ENCODE measurements at places on chromosomes 1 and 21.

- DNase-seq: peak; percentile 32
Observed at GRCh38 chr1:207797229-207797973, 45.5 kb downstream of the CD46 start.

DNA sequence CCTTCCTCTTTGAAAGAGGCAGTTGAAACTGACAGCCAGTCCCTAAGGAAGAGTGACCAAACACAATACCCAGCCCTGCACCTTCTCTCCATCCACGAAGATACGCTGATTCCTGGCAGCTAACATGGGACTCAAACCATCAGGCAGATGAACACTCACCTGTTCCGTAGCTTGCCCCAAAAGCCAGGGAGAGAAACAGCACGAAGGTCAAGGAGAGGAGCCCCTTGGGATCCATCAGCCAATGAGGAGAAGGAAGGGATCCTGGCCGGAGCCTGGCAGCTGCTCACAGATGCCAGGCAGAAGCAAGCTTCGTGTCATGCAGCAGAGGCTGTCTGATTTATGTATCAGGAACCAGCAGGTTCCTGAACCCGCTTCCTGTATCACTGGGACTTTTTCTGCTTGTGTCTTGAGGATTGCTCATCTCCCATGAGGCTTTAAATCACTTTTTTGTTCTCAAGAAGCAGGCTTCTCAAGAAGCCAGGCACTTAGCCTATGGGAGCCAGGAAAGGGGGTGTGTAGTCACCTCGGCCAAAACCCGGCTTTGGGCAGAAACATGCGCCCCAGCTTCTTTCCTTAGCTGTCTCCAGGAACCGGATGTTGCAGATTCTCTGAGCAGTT, at the start of gene SLAMF1:
Gene SLAMF1 (minus strand): TSS at position 334 of the 618 bp plus-strand sequence. CDS start 99 bp downstream, at position 235.
- DNase-seq: no peak

DNA sequence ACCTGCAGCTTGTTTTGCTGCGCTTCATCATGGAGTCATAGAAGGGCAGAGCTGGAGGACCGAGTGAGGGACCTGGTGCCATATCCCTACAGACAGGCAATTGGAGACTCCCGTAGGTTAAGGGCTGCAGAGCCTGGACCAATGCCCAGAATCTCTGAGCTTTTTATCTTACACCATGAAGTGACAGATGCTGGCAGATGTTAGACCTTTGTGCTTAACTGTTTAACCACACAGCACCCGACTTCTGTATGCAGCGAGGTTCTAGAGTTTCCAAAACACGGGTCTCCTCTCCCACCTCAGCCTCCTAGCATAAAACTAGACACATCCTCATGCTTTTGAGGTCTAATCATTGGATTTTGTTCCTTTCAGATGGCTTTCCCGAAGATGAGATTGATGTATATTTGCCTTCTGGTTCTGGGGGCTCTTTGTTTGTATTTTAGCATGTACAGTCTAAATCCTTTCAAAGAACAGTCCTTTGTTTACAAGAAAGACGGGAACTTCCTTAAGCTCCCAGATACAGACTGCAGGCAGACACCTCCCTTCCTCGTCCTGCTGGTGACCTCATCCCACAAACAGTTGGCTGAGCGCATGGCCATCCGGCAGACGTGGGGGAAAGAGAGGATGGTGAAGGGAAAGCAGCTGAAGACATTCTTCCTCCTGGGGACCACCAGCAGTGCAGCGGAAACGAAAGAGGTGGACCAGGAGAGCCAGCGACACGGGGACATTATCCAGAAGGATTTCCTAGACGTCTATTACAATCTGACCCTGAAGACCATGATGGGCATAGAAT, 47.6 kb downstream of the B3GALT5 start:
- no peak for DNase-seq

- DNase-seq: no peak
Observed at GRCh38 chr1:46691997-46692790, 20.5 kb downstream of the TEX38 start.

DNA sequence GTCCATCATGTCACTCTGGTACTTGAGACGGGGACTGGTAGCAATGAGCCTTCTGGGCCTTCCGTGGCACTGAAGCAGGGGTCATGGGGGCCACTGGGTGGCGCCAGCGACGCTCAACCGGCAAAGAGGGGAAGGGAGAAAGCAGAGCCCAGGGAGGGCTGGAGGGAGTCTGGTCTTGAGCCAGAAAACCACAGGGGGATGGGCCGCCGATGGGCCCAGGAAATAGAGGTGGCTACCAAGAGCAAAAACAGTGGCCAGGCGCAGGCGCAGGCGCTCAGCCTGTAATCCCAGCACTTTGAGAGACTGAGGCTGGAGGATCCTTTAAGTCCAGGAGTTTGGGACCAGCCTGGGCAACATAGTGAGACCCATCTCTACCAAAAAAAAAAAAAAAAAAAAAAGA, 21.8 kb downstream of the EXOC8 start:
- no peak for DNase-seq

GRCh38 chr21:29834617-29835016, 105.2 kb downstream of the GRIK1 start:
- no peak for DNase-seq

DNA sequence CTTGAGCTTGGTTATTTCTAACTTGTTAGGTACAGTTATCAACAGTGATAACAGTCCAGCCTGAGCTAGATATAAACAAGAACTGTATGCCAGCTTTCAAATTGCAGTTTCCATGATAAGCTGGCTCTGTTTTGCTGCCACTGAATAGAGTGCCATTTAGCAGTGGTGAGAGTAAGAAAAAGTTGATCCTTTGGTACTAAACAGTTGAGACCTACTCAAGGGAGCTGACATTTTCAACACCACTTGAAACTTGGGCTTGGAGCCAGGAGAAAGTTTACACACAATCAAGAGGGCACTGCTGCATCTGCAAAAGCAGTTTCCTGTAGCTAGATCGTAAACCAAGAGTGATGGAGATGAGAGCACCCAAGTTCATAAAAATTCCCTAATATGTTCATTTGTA, 131.3 kb downstream of the RGS7 start:
- no peak for DNase-seq

DNA sequence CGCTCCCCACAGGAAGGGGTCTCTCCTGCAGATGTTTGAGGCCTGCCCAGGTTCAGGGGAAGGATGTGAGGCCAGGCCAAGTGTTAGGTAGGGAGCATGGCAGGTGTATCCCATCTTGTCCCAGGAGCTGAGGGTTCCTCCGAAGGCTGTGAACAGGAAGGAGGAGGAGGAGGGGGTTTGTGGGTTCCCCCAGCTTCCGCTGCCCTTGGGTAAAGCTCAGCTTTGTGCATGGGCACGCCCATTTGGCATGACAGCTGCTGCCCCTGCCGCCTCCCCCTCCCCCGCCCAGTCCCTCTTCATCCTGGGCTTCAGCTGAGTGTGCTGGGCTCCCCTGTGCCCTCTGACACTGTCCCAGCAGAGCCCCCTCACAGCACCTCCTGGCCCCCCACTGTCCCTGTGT, 25.5 kb downstream of the TNFRSF8 start:
- peak; percentile 24 for DNase-seq

DNA sequence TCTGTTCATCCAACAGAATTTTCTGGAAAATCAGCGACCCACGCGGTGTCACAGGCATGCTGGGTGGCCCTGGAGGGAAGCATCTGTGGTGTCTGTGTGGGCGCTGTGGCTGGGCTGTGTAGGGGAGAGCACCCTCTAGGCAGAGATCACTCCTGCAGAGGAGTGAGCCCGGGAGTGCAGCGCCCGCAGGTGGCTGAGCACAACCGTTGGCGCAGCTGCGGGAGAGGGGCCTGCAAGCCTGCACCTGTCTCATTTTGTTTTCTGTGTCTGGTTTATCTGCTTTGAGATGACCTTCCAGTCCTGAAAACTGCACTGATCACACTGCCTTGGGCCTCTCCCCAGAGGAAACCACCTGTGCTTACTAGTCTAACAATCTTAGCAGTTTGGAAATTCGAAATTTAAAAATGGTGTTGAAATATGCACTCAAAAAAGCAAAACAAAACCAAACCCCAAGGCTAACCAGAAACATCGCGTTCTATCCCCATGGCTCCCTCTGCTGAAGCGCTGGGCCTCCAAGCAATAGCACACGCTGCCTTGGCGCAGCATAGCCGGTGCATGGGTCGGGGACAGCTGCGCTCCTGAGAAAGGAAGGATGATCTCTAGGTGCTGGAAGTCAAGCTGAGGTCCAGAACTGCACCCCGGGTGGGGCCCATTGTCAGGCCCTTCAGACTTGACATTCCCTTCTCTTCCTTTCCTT, 4.8 kb downstream of the FAM3B start:
- no peak for DNase-seq

DNA sequence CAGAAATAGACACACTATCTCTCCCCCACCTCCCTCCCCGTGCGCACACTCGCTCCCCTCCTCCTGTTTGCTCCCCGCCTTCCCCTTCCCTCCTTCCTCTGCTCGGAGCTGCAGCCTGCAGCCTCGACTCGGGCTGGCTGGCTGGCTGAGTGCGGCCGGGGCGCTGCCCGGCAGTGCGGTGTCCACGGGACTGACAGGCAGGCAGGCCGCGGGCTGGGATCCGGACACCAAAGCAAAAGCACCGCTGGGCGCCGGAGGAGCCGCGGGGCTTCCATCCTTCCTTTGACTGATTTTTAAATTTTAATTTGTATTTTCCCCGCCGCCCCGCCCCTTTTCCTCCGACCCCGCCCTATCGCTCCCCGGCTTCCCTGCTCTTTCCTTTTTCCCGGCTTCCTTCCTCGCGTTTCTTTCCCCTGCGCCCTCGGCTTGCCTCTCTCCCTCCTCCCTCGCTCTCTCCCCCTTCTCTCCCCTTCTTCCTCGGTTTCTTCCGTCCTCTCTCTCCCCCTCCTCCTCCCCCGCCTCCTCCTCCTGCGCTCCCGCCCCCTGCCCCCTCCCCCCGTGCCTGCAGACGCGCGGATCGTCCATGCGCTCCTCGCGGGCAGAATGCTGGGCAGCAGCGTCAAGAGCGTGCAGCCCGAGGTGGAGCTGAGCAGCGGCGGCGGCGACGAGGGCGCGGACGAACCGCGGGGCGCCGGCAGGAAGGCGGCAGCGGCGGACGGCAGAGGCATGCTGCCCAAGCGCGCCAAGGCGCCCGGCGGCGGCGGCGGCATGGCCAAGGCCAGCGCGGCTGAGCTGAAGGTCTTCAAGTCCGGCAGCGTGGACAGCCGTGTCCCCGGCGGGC, 109.4 kb downstream of the NAV1 start:
- no peak for DNase-seq

DNA sequence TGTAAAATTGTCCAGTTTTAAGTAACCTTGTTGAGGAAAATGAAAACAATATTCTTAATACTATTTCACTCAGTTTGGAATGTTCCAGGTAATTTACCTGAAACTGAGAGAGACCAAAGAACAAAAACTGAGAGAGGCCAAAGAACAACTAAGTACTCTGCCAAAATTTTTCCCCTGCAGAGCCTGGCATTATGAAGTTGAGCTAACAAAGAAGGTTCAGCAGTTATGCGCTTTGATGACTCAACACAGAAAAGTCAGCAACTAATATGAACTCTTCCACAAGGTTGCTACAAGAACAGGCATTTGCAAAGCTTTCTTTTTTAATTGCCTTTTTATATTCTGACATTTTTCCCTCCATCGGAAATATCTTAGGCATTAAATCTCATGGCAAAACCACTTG, 270.9 kb downstream of the CHRM3 start:
- no peak for DNase-seq

GRCh38 chr1:151825204-151825603, 6.4 kb downstream of the RORC start:
- no peak for DNase-seq

DNA sequence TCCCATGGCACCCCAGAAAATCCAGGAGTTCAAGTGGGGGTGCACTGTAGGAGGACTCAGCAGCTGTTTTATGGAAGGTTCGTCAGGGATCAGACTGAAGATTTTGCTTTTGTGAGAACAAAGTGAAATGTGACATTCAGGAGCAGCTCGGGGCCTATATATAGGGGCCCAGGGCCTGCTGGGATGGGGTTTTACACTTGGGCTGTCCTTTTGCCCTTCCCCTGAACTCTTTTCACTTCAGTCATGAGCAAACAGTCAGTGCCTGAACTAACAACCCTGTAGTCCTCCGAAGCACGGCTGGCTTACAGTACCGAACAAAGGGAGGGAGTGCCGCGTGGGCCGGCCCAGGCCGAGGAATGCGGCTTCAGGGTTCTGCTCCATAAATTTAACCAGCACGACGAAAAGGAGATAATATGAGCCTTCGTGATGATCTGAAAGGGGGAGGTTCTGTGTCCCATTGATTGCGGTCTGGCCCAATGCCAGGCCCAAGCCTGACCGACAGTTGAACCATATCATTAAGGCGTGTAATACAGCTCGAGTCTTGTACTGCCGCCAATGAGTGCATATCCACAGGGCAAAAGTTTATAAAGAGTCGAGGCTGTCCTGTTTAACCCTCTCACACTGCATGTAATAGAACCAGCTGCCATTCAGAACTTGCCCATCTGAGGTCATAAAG, 139.9 kb downstream of the DHRS3 start:
- DNase-seq: no peak

- DNase-seq: no peak
Observed at GRCh38 chr1:191674626-191675179, 483.6 kb upstream of the RGS18 start.

DNA sequence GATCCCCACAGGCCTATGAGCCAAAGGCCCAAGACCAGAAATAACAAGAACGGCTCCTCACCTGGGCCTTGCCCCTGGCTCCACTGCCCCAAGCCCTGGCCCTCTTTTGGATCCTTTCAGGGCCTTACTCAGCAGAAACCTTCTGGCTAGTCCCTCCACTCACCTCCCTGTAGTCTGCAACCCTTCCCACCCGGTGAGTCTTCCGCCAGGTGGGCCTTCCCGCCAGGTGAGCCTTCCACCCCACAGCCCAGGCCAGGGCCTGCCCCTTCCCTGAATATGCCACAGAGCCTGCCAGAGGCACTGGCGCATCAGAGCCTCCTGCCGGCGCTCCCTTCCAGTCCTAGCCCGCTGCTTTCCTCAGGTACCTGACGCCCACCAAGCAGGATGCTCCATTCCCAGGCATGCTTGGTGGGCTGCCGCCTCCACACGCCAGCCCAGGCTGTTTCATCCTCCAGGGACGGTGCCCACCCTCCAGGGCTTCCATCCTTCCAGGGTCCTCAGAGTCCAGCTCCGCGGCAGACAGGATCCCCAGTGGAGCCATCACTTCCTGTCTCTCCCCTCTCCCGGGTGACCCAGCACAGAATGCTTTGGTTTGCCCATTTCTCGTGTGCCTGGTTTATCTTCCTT, 20.9 kb downstream of the LHX4 start:
- DNase-seq: no peak

DNA sequence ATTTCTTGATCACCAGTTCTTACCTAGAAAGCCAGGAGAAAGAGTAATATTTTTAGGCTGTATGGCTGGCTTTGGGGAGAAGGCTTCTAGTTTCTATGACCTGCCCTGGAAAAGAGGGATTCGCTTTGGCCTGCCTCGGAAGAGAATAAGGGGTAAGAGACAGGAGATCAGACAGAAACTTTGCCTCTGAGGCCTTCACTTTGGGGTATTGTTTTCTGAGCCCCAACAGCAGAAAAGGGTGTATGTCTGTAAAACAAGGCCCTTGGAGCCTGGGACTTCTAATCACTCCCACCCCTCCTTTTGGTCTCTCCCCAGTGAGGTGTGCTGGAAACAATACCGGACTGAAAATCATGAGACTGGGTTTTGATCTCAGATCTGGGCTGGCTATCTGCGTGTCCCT, 5.1 kb downstream of the SLC45A3 start:
- no peak for DNase-seq

DNA sequence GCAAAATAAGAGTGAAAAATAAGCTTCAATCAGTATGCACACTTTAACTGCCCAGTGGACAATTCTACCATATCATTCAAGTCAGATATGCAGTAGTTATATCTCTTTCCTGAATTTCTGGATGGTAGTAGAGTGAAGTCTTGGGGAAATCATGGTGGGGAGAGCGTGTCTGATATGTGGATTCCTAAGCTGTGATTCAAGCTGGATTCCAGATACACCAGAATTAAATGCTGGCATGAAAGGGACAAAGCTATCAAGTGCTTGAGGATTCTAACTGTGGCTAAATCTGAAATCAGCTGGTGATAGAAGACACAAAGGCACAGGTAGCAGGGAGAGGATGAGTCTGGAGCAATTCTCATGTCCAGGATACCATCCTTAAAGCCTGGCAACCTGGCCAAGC, 323.5 kb downstream of the DUSP10 start:
- no peak for DNase-seq
